ENCODE measurements at places on chromosomes 4 and X.

GRCh38 chr4:16532240-16532970, 306.1 kb upstream of the TAPT1 start:
- no peaks in the 10 kb centered on the region for H3K4me1 ChIP-seq
- no peaks in the 10 kb centered on the region for H3K27me3 ChIP-seq
- H3K36me3 ChIP-seq: no peaks in the 10 kb centered on the region
- H3K27ac ChIP-seq: no peak overlapping the region
- H3K4me3 ChIP-seq: no peak overlapping the region

DNA sequence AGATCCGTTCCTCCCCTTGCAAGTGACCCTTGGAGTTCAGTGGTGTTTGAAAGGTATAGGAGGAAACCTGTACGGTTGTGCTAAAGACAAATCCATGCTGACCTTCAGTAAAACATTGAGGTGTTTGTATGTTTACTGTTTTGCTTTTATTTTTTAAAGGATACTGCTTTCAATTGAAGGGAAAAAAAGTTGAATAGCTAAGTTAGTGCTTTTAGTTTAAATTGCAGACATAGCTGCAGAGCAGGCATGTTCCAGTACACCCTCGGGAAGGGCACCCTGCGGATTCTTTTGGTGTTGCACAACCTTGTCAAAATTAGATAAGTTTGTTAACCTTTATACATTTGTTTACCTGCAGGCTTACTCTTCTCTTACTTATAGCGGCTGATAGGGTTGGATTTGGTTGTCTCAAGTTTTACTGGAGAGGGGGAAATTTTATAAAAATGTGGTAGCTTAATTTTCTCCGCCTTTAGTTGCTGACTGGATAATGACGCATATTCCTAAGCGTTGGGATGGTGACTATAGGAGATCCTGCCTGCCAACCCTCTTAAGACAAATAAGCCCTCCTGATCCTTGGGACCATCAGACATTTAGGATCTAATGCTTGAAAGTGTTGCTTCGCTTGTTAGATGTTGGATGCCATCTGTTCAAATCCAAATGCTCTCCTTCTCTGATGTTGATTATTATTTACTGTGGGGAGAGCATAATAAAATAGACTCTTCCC, 2.0 kb downstream of the RAPGEF2 start:
- no peak for DNase-seq
- H3K4me1 ChIP-seq: peaks cover 14% of the 10 kb centered on the region
- H3K36me3 ChIP-seq: no peaks in the 10 kb centered on the region

DNA sequence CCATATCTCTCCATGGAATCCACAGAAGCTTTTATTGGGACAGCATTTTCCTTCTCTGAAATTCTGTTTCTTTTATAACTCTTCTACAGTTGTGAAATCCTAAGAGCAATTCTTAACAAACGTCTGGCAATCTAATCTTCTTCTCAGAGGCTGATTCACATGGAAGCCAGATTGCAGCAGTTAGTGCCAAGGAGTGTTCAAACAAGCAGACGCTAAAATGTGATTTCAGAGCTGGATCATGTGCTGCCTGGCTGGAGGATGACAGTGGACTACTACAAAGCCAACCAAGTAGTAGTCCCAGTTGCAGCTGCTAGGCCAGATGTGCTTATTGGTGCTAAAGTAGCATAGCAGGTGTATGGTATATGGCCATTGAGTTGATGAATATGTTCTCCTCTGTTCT, 27.7 kb upstream of the GLRB start:
- no peak overlapping the region for H3K4me3 ChIP-seq
- no peaks in the 10 kb centered on the region for H3K36me3 ChIP-seq
- no peaks in the 10 kb centered on the region for H3K4me1 ChIP-seq
- DNase-seq: no peak
- H3K27ac ChIP-seq: no peak overlapping the region

- H3K27ac ChIP-seq: no peak overlapping the region
- H3K27me3 ChIP-seq: no peaks in the 10 kb centered on the region
- no peaks in the 10 kb centered on the region for H3K4me1 ChIP-seq
- no peak overlapping the region for H3K4me3 ChIP-seq
These were observed 186.4 kb downstream of the PPP4R3C start for GRCh38 chrX:27276751-27277150.

GRCh38 chr4:139746431-139747171, 81.0 kb downstream of the MGST2 start:
- no peak overlapping the region for H3K4me3 ChIP-seq
- no peaks in the 10 kb centered on the region for H3K36me3 ChIP-seq
- peaks cover 5% of the 10 kb centered on the region for H3K4me1 ChIP-seq
- H3K27ac ChIP-seq: no peak overlapping the region
- H3K27me3 ChIP-seq: no peaks in the 10 kb centered on the region

- H3K4me1 ChIP-seq: no peaks in the 10 kb centered on the region
- H3K27ac ChIP-seq: no peak overlapping the region
- H3K36me3 ChIP-seq: no peaks in the 10 kb centered on the region
- no peaks in the 10 kb centered on the region for H3K27me3 ChIP-seq
- DNase-seq: no peak
- H3K4me3 ChIP-seq: no peak overlapping the region
These were observed 81.3 kb downstream of the ACOX3 start for GRCh38 chr4:8359193-8359592.
